ENCODE measurements at places on chromosomes 13 and 19.
A peak's percentile ranks its signal among the peaks of the same experiment; 100 is the strongest.

GRCh38 chr19:36030264-36031148, 2.2 kb downstream of the CLIP3 start:
- DNase-seq: no peak

- DNase-seq: no peak
These were observed 168.6 kb downstream of the ZNF536 start for GRCh38 chr19:30540761-30541160.

- no peak for DNase-seq
These were observed 42.3 kb downstream of the CD320 start for GRCh38 chr19:8265872-8266271.

DNA sequence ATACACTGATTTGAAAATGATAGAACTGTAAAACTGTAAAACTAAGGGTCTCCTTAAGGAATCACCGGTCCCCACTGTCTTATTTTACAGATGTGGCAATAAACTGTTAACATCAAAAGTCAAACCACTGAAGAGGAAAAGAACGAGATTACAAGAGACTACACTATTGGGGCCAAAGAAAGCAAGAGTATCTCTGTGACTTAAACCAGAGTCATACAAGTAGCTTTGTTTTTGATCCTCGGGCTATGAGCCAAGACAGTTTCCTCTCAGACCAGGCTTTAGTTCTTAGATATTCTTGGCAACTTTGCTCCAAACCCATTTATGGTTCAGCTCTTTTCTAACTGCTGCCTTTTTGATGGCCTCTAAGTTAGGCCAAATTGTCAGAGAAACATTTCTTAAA, 113.8 kb downstream of the TBC1D4 start:
- DNase-seq: peak; percentile 72

- peak; percentile 37 for DNase-seq
These were observed 9.1 kb upstream of the FKRP start for GRCh38 chr19:46736531-46737297.

DNA sequence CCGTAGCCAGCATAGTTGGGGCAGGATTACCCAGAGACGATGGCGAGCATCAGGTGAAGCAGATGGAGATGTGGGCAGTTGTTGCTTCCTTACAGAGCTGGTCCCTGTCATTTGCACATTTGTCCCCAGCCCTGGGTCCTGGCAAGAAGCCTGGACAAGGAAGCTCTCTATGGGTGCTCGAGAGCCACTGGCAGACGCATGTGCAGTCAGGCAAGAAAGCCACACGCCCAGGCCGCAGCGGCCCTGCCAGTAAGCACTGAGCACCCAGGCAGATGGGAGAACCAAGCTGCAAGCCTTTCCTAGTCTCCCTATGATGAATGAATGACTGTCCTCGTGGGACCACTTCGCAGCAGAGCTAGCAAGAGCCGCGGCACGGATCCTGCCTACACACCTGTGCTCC, 182.8 kb downstream of the FOXO1 start:
- peak; percentile 89 for DNase-seq

DNA sequence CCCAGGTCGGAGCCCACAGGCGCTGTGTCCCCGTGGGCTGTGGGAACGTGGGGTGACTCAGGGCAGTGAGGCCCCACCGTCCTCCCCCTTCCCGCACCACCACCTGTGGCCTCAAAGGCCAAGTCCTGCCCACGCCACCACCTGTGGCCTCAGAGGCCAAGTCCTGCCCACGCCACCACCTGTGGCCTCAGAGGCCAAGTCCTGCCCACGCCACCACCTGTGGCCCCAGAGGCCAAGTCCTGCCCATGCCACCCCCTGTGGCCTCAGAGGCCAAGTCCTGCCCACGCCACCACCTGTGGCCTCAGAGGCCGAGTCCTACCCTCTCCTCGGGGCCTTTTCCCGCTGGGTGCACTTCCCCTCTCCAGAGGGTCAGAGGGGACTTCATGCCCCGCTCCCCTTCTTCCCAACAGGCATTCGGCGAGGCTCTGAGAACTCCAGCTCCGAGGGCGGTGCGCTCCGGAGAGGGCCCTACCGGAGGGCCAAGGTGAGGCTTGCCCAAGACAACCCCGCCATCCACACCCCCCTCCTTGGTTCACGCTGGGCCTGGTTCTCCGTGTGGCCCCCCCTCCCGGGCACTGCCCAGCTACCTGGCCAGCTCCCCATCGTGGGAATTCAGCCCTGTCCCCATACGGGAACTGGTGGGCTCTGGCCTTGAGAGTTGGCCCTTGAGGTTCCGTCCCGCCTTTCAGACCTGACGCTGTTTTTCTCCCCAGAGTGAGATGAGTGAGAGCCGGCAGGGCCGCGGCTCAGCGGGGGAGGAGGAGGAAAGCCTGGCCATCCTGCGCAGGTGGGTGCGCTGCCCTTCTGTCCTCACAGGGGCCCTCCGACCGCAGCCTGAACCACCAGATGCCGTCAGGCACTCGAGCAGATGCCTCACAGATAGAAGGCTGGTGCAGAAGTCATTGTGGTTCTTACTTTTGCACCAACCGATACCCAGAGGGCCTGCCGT, 27.4 kb upstream of the F7 start:
- no peak for DNase-seq

GRCh38 chr19:6362027-6362350, 658 bp downstream of the CLPP start:
- no peak for DNase-seq

DNA sequence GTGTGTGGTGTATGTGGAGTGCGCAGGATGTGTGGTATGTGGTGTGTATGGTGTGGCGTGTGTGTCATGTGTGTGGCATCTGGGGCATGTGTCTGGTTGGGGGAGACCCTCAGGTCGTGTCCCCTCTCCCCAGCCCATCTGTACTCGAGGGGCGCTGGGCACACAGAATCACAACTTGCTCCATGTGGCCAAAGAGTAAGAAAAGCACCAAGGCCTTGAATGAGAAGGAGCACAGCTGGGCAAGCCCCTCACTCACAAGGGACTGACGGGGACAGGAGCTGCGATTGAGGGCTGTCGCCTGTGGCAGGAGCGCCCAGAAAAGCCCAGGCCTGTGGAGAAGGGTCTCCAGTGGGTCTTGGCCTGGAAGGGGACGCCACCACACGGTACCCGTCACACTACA, 62.8 kb downstream of the PEPD start:
- DNase-seq: no peak

DNA sequence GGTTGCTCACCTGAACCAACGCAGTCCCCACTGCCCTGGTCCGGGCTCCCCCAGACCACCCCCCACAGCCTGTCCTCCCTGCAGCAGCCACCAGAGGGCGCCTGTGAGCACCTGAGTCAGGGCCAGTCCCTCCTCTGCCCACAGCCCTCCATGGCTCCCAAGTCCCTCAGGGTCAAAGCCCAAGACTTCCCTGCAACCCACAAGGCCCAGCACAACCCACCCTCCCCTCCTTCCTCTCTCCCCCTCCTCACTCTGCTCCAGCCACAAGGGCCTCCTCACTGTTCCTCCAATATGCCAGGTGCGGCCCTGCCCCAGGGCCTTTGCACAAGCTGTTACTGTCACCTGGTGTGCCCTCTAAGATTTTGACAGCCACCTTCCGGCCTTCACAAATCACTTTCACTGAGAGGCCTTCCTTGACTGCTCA, 10.9 kb downstream of the GNA15 start:
- DNase-seq: no peak

GRCh38 chr13:97273341-97273831, 51.3 kb downstream of the MBNL2 start:
- DNase-seq: no peak

- DNase-seq: no peak
These were observed 21.3 kb downstream of the ANKRD10 start for GRCh38 chr13:110893571-110893970.

- DNase-seq: no peak
These were observed 2.4 kb downstream of the SHANK1 start for GRCh38 chr19:50717026-50717723.

GRCh38 chr13:36369268-36370107, 23.3 kb upstream of the SPART start:
- DNase-seq: no peak

Measured in thyroid gland (tissue), 4 donors.